ENCODE measurements at places on chromosomes 6 and 20.

DNA sequence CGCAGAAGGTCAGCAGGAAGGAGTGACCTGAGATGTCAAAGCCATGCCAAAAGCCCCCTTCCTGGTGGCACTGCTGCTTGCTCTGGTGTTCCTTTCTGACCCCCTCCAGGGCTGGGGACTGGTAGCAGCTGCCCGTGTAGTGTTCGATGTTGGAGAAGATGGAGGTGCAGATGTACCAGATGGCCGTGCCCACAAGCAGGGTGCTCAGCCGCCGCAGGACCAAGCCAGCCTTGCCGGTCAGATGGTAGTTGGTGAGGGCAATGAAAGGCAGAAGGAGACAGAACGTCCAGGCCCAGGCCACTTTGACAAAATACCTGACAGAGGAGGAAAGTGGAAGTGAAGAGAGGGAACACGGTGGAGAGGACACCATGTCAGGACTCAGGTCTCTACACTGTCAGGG, 4.1 kb downstream of the FITM2 start:
- DNase-seq: no peak

GRCh38 chr6:163994566-163994965, 580.0 kb downstream of the QKI start:
- no peak for DNase-seq

- peak; percentile 57 for DNase-seq
Observed at GRCh38 chr6:44593539-44593944, 206.0 kb downstream of the CDC5L start.

DNA sequence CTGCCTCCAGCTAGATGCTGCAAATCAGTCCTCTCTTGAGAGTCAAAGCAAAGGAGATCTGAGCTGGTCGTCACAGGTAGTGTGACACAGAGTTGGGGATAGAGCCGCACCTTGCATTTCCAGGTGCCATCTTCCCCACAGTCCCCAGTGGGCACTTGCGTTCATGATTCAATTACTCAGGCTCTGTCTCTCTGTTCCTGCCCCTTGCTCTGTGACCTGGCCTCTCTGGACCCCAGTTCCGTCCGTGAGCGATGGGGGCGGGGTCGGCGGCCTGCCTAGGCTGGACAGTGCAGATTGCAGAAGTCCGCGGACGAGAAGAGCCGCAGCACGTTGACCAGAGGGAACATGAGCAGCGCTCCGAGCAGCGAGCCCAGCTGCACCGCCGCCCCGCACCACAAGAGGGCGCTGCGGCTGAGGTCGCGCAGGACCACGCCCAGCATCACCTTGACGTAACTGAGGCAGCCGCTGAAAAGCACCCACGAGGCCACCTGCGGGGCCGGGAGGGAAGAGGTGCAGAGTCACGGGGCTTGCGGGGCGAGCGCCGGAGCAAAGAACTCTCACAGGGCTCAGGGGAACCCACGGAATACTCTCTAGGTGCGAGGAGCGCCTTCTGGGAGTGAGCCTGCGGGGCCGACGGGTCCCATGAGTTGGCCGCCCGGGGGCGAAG, 7.4 kb downstream of the SLC52A3 start:
- DNase-seq: peak; percentile 28

- no peak for DNase-seq
Observed at GRCh38 chr6:14573703-14574290, 456.2 kb downstream of the CD83 start.

DNA sequence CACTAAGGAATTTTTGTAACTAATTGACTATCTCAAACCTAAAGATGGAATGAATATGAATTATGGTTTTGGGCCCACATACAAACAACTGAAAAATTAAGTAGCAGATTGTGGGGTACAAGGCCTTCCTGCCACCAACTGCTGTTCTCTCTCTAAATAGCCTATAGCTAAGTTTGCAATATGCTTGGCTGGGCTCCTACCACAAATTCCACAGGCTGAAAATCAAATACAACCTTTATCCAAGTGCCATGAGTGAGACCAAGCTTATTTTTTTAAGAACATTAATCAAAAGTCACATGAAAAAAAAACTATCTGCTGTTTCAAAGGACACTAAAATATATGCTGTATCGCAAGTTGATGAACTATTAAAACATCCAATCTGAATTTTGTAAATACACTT, 52.1 kb downstream of the TENT5A start:
- DNase-seq: no peak

DNA sequence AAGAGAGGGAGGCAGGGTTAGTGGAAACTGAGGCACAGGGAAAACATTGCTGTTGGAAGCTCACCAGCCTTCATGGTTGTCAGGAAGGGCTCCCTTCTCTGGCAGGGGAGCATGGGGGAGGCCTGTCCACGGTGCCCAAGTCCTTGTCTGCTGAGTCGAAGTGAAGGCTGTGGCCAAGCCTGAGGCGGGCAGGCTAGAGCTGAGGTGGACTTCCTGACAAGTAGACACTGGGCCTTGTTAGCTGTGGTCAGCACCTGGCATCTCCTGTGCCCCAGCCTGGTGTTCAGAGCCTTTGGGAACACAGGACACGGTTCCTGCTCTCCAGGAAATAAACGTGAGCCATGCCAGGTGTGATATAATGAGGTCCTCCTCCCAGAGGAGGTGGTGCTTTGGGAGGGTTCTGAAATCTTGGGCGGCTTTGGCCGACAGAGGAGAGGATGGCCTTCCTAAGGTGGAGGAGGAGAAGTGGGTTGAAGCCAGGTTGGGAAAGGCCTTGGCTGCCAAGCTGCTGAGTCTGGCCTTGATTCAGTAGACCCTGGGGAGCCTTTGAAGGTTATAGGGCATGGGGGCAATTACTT, 138.4 kb upstream of the RNF24 start:
- no peak for DNase-seq

- peak; percentile 54 for DNase-seq
Observed at GRCh38 chr20:47725248-47725973, 59.9 kb downstream of the SULF2 start.
